Effector memory CD4-positive, alpha-beta T cell (primary cell): ENCODE measurements at places on chromosomes 11 and 22.

DNA sequence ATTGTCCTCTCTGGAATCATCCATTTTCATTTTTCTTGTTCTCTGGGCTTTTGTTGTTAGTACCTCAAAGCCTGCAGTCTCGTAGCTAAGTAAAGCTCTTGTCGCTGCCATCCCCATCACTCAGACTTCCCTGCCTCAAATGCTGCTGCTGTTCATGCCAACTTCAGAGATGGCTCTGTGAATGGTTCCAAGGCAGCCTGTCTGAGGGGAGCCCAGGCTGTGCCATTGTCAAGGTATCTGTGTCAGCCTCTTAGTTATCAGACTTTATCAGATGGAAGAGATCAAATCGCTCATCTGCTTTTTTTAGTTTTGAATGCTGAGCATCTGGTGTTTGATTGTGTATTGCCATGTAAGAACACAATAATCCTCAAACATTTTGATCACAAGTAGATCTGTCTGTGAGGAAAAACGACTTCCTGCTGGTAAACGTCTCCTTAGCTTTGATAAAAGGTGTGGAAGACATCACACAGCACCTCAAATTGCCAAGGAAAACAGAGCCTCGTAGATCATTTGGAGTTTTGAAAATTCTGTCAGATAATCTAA is 304.2 kb upstream of the ZC3H12C start:
- no peak overlapping the region for H3K4me3 ChIP-seq
- H3K27me3 ChIP-seq = no peaks in the 10 kb centered on the region
- no peak overlapping the region for H3K27ac ChIP-seq
- no peaks in the 10 kb centered on the region for H3K36me3 ChIP-seq
- no peak for DNase-seq

- no peak overlapping the region for H3K27ac ChIP-seq
- DNase-seq = no peak
- H3K4me3 ChIP-seq = no peak overlapping the region
- no peaks in the 10 kb centered on the region for H3K36me3 ChIP-seq
These were observed 32.5 kb downstream of the MN1 start for GRCh38 chr22:27769012-27769411.

DNA sequence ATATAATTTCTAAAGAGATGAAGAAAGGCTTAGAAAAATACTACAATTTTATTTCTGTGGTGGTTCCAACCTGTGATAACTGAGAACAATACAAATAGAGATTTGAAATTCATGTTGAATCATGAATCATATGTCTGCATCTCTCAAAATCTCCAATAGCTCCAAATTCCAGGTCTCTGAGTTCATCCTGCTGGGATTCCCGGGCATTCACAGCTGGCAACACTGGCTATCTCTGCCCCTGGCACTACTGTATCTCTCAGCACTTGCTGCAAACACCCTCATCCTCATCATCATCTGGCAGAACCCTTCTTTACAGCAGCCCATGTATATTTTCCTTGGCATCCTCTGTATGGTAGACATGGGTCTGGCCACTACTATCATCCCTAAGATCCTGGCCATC is at the start of gene OR56B1:
OR56B1 (plus strand) TSS at position 53 of the 400 bp plus-strand sequence; CDS start at position 122, 69 bp downstream.
- H3K4me1 ChIP-seq = no peaks in the 10 kb centered on the region
- H3K27ac ChIP-seq = no peak within 1 kb of the TSS
- H3K27me3 ChIP-seq = no peaks in the 10 kb centered on the region
- H3K36me3 ChIP-seq = no peaks in the 10 kb centered on the region
- no peak within 1 kb of the TSS for H3K4me3 ChIP-seq
- DNase-seq = no peak

GRCh38 chr11:133064152-133064877 is 468.0 kb downstream of the OPCML start:
- no peaks in the 10 kb centered on the region for H3K4me1 ChIP-seq
- no peak for DNase-seq
- peaks cover 3% of the 10 kb centered on the region for H3K27me3 ChIP-seq
- H3K36me3 ChIP-seq = no peaks in the 10 kb centered on the region
- no peak overlapping the region for H3K4me3 ChIP-seq

GRCh38 chr11:26909515-26909914 is 84.4 kb upstream of the FIBIN start:
- H3K4me3 ChIP-seq = no peak overlapping the region
- DNase-seq = no peak
- no peaks in the 10 kb centered on the region for H3K27me3 ChIP-seq
- H3K27ac ChIP-seq = no peak overlapping the region
- no peaks in the 10 kb centered on the region for H3K4me1 ChIP-seq

DNA sequence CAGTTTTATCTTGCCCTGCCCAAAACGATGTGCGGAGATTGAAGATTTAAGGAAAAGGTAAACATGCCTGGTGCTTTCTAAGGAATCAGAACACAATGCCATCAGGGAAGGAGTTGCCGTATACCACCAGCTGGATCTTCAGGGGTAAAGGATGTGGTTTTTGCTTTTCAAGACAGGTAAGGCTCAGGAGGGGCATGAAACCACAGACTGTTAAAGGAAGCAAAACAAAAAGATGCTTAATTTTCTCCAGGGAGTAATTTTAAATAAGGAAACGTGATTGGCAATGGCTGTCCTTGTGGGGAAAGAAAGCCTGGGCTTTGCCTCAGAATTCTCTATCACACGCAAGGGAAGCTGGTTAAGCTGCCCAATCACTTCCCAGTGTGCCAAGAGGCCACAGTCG is 655.6 kb downstream of the OPCML start:
- H3K36me3 ChIP-seq = no peaks in the 10 kb centered on the region
- no peak for DNase-seq
- H3K27me3 ChIP-seq = no peaks in the 10 kb centered on the region
- no peak overlapping the region for H3K4me3 ChIP-seq

- no peaks in the 10 kb centered on the region for H3K27me3 ChIP-seq
- no peak overlapping the region for H3K4me3 ChIP-seq
- H3K36me3 ChIP-seq = no peaks in the 10 kb centered on the region
- no peak for DNase-seq
- no peak overlapping the region for H3K27ac ChIP-seq
- no peaks in the 10 kb centered on the region for H3K4me1 ChIP-seq
These were observed 126.3 kb upstream of the CARD18 start for GRCh38 chr11:105265845-105266244.

DNA sequence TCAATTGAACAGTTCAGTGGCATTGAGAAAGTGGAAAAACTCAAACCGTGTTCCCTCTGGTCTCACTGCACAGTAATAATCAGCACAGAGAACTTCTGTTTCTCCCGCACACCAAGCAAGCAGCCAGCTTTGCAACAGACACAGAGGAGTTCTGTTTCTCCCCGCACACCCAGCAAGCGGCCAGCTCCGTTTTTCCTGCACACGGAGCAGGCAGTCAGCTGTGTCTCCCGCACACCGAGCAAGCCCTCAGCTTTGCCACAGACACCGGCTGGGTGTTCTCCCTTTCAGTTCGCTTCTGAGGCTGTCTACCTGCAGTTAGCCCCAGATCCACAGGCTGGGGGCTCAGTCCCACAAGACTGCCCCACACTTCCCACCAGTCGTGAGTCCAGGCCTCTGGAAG is 9.9 kb upstream of the TALDO1 start:
- H3K4me3 ChIP-seq = peak overlapping the region; percentile 24
- H3K27me3 ChIP-seq = no peaks in the 10 kb centered on the region
- no peaks in the 10 kb centered on the region for H3K36me3 ChIP-seq
- H3K4me1 ChIP-seq = peaks cover 7% of the 10 kb centered on the region
- H3K27ac ChIP-seq = no peak overlapping the region
- no peak for DNase-seq

DNA sequence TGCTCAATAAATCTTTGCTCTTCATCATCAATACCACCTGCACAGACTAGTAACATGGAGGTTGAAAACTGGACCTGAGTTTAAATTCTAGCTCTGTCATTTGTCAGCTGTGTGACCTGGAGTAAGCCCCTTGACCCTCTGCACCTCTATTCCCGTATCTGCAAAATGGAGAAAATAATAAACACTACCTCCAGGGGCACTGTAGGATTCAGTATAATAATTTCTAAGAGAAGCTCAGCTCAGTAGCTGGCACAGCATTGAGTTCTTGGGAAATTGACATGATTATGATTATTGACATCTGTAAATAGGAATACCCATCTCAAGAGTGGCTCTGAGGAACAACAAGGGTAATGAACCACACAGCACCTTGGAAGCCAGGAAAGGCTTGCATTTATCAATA is 78.4 kb downstream of the MN1 start:
- H3K4me3 ChIP-seq = no peak overlapping the region
- no peak overlapping the region for H3K27ac ChIP-seq
- no peak for DNase-seq
- no peaks in the 10 kb centered on the region for H3K27me3 ChIP-seq
- H3K4me1 ChIP-seq = no peaks in the 10 kb centered on the region

DNA sequence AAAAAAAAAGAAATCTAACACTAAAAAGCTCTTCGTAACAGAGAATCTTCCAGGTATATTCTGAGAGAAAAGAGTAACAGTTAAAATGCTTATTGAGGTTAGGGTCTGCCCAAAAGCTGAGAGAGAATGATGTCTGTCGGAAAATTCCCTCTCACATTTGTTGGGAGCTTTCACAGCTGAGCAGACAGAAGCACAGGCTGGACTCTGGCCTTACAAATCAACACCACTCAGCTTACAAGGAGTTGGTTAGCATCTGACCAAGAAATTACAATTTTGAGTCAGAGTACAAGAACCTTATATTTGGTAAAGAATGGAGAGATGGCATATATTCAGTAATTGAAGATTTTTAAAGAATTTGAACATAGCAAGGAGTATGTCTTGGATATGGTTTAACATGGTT is 1561.0 kb upstream of the RAG2 start:
- no peaks in the 10 kb centered on the region for H3K36me3 ChIP-seq
- H3K4me3 ChIP-seq = no peak overlapping the region

DNA sequence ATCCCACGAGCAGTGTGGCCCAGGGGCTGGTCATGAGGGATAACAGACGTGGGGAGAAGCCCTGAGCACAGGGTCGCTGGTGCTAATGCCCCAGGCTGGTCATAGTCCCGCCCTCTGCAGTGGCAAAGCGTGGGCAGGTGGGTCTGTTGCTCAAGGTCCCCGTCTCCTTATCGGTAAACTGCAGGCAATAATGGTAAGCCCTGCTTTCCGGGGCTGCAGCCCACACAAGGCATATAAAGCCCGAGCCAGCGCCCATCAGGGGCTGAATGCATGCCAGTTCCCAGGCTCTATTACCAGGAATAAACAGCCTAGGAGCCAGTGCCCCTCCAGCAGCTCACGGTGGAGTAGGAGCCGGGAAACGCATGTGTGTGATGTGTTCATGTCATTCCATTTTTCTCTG is 261.0 kb downstream of the BRD1 start:
- no peaks in the 10 kb centered on the region for H3K4me1 ChIP-seq
- no peak for DNase-seq
- no peak overlapping the region for H3K27ac ChIP-seq
- H3K36me3 ChIP-seq = no peaks in the 10 kb centered on the region
- H3K4me3 ChIP-seq = no peak overlapping the region
- no peaks in the 10 kb centered on the region for H3K27me3 ChIP-seq

GRCh38 chr11:20669820-20670684 is 666 bp downstream of the NELL1 start:
- no peaks in the 10 kb centered on the region for H3K4me1 ChIP-seq
- no peak overlapping the region for H3K27ac ChIP-seq
- H3K27me3 ChIP-seq = peaks cover 16% of the 10 kb centered on the region
- H3K36me3 ChIP-seq = no peaks in the 10 kb centered on the region

GRCh38 chr22:25623310-25623734 is 58.8 kb downstream of the GRK3 start:
- no peak for DNase-seq
- H3K36me3 ChIP-seq = no peaks in the 10 kb centered on the region
- H3K27me3 ChIP-seq = no peaks in the 10 kb centered on the region
- no peak overlapping the region for H3K4me3 ChIP-seq

DNA sequence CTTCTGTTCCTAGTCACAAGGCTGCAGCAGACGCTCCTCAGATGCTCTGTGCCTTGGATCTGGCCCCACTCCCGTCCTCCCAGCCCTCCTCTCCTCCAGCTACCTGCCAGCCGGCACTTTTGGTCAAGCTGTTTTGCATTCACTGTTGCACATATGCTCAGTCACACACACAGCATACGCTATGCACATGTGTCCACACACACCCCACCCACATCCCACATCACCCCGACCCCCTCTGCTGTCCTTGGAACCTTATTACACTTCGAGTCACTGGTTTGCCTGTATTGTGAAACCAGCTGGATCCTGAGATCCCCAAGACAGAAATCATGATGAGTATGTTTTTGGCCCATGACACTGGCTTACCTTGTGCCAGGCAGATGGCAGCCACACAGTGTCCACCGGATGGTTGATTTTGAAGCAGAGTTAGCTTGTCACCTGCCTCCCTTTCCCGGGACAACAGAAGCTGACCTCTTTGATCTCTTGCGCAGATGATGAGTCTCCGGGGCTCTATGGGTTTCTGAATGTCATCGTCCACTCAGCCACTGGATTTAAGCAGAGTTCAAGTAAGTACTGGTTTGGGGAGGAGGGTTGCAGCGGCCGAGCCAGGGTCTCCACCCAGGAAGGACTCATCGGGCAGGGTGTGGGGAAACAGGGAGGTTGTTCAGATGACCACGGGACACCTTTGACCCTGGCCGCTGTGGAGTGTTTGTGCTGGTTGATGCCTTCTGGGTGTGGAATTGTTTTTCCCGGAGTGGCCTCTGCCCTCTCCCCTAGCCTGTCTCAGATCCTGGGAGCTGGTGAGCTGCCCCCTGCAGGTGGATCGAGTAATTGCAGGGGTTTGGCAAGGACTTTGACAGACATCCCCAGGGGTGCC is 109.8 kb downstream of the BCR start:
- peak; percentile 42 for DNase-seq
- no peaks in the 10 kb centered on the region for H3K4me1 ChIP-seq
- H3K27ac ChIP-seq = no peak overlapping the region
- H3K27me3 ChIP-seq = no peaks in the 10 kb centered on the region
- H3K36me3 ChIP-seq = peaks cover 92% of the 10 kb centered on the region

GRCh38 chr22:31451709-31452571 is 37.7 kb downstream of the EIF4ENIF1 start:
- no peak overlapping the region for H3K27ac ChIP-seq
- no peak overlapping the region for H3K4me3 ChIP-seq
- H3K27me3 ChIP-seq = no peaks in the 10 kb centered on the region
- H3K36me3 ChIP-seq = peaks cover 35% of the 10 kb centered on the region
- H3K4me1 ChIP-seq = no peaks in the 10 kb centered on the region

- no peak overlapping the region for H3K27ac ChIP-seq
- H3K4me3 ChIP-seq = no peak overlapping the region
- no peak for DNase-seq
- no peaks in the 10 kb centered on the region for H3K4me1 ChIP-seq
- H3K27me3 ChIP-seq = no peaks in the 10 kb centered on the region
- H3K36me3 ChIP-seq = no peaks in the 10 kb centered on the region
These were observed 541.4 kb upstream of the CCDC90B start for GRCh38 chr11:83827520-83827919.

- H3K27ac ChIP-seq = no peak overlapping the region
- no peak overlapping the region for H3K4me3 ChIP-seq
These were observed 14.4 kb downstream of the EMID1 start for GRCh38 chr22:29219881-29220670.

DNA sequence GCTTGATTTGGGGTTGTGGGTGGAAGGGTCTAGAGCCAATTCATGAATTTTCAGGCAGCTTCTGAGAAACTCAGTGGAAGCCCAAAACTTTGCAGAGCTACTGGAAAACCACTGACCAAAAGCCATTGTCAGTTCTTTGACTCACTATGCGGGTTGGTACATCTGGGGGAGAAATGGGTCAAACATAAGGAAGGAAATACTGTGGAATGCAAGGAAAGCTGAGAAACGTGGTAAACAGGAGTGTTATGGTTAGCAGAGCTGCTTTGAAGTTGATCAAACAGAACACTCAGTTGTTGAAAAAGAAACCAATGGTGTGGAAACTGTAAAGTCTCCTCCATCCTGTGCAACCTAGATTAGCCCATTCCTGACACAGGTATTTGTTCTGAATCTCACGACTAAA is 6.3 kb upstream of the ABTB2 start:
- H3K4me1 ChIP-seq = no peaks in the 10 kb centered on the region
- H3K4me3 ChIP-seq = no peak overlapping the region
- no peak for DNase-seq
- H3K27ac ChIP-seq = no peak overlapping the region
- H3K36me3 ChIP-seq = no peaks in the 10 kb centered on the region
